ENCODE measurements at places on chromosomes 16 and 17.

- DNase-seq: no peak
Observed at GRCh38 chr17:72934927-72935326, 157.6 kb downstream of the SLC39A11 start.

DNA sequence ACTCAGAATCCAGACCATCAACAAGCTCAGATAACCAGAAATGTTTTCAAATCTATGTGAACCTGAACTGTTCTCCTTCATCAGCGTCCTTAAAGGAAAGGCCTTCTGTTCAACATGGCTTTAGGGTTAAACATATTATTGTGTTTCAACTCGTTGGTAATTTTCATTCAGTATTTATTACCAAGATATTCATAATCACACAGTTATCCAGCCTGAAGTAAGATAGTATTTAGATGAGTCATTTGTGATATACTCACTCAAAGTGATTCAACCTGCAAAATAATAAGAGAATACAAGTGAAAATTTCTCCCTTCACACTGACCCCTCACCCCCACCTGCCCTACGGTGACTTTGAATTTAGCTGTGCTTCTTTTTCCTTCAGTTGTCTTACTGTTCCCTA lies 3.0 kb downstream of the CYLD start:
- DNase-seq: no peak

GRCh38 chr17:78225088-78225865 lies 6.2 kb upstream of the TMEM235 start:
- DNase-seq: no peak

DNA sequence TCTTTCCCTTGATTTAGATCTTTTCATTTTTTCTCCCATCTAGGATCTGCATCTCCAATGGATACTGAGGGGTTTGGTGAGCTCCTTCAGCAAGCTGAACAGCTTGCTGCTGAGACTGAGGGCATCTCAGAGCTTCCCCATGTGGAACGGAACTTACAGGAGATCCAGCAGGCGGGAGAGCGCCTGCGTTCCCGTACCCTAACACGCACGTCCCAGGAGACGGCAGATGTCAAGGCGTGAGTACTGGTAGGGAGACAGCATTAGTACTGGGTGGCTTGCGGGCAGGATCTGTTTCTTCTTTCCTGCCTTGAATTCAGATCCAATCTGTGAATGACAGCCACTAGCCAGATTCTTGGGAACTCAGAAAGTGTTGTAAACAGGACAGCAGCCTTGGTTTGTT lies 18.3 kb downstream of the NUP93 start:
- no peak for DNase-seq

- no peak for DNase-seq
Observed at GRCh38 chr17:31595666-31596381, 204.3 kb downstream of the RAB11FIP4 start.

DNA sequence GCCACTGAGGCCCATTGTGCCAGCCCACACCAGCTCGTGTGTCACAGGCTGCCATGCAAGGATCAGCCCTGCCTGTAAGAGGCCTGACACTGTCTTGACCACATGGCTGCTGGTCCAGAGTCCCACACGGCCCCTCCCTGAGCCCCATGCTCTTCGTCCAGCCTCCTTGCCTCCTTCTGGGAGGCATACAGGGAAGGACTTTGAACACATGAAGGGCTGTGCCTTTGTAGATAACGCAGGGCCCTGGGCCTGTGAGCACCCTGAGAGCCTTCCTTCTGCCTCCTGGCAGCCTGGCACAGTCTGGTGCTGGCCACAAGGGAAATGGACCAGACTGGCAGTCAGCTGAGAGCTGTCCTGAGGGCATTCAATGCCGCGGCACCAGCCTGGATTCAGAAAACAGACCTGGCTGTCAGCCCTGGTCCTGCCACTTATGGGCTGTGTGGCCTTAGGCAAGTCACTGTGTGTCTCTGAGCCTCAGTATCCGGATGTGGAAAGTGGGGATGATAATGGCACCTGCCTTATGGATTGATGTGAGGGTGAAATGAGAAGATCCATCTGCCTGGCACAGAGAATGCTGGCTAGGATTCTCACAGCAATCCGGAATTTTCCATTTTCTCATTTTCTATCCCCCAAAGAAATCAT lies 19.2 kb upstream of the SPNS2 start:
- DNase-seq: no peak

GRCh38 chr16:28495098-28495793 lies 803 bp downstream of the APOBR start:
- no peak for DNase-seq

- no peak for DNase-seq
Observed at GRCh38 chr17:38606646-38607611, 1.2 kb upstream of the SRCIN1 start.

- no peak for DNase-seq
Observed at GRCh38 chr16:23508589-23509440, 1.5 kb downstream of the GGA2 start.

- no peak for DNase-seq
Observed at GRCh38 chr17:40312893-40313667, 4.1 kb downstream of the RARA start.

DNA sequence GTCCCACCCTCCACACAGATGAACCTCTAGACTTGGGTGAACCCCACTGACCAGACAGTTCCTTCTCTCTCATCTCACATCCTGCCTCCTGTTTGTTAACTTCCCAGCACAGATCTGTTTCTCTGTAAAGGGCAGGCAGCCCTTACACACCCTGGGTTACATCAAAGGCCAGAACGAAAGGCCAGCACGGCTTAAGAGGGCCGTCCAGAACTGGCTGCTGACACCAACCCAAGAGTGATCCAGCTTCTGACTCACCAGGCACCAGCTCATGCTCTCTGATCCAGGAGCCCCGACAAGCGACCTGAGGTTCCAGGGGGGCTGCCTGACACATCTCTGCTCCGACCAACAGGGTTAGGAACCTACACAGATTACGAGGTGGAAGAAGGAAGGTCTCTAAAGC lies 86.9 kb downstream of the MRM3 start:
- DNase-seq: no peak

GRCh38 chr16:73390936-73391335 lies 343.0 kb upstream of the ZFHX3 start:
- DNase-seq: no peak

DNA sequence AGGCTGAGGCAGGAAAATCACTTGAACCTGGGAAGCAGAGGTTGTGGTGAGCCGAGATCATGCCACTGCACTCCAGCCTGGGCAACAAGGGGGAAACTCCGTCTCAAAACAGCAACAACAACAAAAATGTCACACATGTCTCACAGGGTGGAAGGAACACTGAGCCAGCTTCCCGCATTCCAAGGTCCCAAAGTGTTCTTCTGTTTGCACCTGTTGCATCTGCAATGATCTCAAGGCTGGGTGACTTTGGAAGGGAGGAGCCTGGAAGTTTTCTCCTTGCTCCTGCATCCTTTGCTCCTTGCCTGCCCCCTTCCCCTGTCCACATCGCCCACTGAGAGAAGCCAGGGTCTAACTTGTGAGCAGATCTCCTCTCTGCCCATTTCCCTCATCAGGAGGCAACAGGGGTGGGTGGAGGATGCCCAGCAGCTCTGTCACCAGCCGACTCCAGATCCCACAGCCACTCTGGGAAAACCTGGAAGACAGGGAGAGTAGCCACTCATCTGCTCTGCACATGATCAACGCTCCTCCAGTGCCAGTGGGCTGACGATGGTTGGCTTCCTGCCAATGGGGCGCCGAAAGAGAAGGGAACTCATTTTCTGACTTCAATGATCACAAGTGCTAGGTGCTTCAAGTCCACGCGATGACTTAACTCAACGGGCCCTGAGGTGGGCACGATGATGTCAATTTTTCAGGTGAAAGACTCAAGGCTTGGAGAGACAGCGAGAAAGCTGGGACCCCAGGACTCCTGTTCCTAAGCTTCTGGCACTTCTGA lies 12.6 kb downstream of the CHST6 start:
- no peak for DNase-seq

- DNase-seq: no peak
Observed at GRCh38 chr16:24539850-24540601, 660 bp downstream of the RBBP6 start.

GRCh38 chr16:81405702-81406113 lies 38.9 kb upstream of the CMIP start:
- DNase-seq: no peak

DNA sequence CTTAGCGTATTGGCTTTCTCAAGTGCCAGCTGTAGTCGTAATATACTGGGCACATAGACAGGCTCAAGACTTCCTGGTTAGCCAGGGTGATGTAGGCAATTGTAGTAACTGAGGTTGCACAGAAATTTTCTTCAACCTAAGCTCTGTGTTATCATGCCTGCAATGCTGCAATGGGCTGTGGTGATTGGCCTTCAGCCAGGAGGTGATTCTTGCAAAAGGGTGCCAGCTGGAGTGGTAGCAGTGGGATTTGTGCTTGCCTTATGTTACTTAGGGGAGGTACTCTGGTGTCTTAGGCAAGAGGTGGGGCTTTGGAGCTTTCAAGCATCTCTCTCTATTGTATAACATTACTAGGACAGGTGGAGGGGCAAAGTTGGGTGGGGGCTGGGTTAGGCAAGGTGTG lies 495.1 kb downstream of the CDH11 start:
- no peak for DNase-seq

DNA sequence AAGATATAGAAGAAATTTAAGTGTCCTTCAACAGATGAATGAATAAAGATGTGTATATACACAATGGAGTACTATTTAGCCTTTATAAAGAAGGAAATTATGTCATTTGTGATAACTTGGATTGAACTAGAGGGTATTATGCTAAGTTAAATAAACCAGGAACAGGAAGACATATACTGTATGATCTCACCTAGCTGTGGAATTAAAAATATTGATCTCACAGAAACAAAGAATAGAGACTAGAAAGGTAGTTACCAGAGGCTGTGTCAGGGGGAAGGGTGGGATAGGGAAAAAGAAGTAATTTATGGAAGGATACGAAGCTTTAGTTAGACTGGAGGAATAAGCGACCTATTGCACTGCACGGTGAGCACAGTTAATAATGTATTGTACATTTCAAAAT lies 5.4 kb upstream of the ZNF267 start:
- DNase-seq: no peak

DNA sequence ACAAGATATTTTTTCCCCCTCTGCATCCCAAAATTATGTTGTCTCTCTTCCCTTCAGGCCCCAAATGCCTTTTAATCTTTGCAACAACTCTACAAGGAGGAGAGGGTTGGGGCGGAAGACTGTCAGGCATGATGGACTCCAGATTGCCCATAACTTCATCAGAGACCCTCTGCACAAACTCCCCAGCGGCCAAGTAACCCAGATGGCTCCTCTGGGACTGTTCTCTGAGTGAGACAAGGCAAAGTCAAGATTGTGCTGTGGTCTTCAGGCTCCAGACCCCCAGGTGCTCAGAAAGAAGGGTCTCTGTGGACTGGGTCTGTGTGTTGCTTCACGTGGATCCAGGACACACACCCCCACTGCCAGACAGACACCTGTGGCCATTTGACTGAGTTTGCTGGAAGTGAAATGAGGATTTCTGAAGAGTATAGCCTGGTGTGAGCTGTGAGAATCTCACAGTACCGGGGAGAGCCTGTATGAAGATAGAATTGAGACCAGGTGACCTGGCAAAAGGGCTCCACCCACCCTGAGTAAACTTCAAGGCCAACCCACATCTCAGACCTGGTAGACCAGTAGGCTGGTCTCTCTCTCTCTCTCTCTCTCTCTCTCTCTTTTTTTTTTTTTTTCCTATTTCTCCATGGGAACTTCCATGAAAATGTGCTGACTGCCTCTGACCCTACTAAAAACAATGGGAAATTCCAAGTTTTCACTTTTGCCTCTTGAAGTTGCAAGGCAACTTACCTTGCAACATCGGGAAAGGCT lies 354.1 kb downstream of the SOX9 start:
- no peak for DNase-seq

DNA sequence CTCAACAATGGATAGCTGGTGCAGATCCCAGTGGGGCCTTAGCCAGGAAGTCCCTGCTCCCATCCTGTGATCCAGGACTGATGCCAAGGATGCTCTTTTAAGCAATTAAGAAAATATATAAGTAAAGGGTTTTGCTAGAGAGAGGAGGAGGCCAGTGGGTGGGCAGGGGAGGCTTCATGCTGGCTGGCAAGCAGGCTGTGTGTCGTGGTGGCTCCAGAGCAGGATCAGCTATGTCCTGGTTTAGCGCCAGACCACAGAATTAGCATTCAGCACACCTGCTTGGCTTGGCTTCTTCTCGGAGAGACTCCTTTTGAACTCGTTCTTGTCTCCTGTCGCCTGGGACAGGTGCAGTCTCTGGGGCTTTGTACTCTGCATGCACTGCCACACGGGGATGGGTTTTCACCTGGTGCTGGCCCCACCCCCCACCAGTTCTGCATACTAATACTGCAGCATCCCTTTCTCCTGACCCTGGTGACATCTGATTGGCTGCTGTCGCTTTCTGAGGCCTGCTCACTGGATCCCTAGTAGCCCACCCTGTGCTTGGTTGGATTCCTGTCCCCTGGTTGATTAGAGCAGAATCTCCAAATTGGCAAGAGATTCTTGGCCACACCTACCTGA lies 66.1 kb downstream of the PLD6 start:
- DNase-seq: no peak

GRCh38 chr17:77810536-77810935 lies 148.0 kb upstream of the TNRC6C start:
- no peak for DNase-seq

DNA sequence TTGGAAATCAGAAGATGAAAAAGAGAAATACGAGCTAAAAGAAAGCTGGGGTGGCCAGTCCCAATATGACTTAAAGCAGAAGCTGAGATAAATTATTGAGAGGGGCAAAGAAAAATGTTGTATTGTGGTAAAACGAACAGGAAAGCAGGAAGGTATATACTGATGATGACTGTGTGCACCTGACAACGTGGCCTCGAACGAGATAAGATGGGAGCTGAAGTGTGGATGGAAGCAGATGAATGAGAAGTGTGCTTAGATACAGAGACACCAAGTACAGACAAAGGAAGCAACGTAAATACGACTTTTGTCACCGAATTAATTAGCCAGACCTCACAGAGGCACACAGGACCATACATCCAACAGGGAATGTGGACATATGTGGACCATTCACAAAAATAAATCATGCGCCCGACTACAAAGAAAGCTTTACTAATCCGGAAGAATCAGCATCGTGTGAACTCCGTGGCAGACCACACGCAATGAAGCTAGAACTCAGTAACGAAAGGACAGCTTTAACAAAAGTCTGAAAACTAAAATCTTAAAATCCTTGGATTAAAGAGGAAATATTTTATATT lies 218.7 kb downstream of the RPTOR start:
- no peak for DNase-seq

GRCh38 chr16:73601911-73602310 lies 554.0 kb upstream of the ZFHX3 start:
- DNase-seq: no peak

DNA sequence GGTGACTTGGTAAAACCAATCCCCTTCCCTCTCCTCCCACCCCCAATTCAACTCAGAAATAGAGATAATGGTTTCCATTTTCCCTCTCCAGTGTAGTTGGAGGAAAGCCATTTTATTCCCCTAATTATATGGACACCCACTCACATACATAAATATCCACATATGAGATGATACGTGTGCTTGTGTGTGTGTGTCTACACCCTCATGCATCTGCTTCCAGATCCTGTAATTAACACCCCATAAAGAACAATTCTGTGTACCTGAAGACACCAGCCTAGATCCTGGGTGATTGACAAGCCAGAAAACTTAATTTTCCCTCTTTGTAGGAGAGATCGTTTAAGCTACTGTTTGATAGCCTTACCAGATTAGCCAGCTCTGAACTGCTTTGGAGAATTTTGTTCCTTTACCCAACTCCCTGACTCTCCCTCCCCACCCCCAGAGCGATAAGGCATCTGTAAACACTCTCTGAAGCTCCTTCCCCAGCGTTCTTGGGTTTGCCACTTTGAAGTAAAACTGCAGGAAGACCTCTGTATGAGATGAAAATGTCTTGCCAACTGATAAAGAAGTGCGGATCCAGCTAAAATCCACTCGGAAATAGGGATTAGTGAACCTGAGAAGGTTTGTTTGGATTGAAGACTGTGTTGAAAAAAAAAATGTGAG lies 175.7 kb downstream of the RGS9 start:
- DNase-seq: no peak

Measured in CMK (cell line).